Retina (tissue), 1 donor: ENCODE measurements at places on chromosomes 16 and 17.

GRCh38 chr16:2664574-2664982 is 17.7 kb upstream of the KCTD5 start:
- no peak for DNase-seq

DNA sequence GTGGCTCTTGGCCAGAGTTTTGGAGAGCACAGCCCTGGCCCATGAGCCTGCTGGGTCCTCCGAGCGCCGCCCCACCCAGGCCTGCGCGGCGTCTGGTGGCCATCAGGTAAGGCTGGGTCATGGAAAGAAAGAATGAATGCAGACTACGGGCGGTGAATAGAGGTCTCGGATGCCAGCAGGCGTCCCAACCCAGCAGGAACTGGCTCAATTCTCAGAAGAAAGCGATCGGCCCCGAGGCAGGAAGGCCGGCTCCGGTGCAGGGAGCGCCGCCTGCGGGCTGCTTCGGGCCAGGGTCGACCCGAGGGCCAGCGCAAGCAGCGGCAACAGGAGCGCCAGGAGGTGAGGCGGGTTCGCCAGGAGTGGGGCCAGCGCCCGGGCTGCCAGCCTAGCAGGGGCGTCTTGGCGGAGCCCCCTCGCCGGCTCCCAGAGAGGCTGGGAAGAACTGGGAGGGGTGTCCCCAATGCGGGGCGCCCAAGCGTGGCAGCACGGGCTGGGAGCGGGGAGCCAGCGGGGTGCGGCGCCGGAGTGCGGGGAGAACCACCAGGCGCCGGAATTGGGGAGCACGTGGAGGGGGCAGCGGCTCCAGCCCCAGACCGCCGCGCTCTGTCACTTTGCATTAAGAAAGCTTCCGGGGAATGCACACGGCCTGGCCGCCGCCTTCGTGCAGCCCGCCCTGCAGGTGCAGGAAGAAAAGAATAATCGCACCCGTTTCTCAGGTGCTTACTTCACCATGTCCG is 7.1 kb upstream of the TMC5 start:
- peak; percentile 82 for DNase-seq

GRCh38 chr16:71965223-71965622 is 35.0 kb downstream of the PKD1L3 start:
- no peak for DNase-seq

- DNase-seq, result peak; percentile 67
Observed at GRCh38 chr17:73625991-73626673, 18.1 kb downstream of the SDK2 start.

GRCh38 chr17:72576289-72576759 is 455.5 kb downstream of the SOX9 start:
- peak; percentile 82 for DNase-seq

DNA sequence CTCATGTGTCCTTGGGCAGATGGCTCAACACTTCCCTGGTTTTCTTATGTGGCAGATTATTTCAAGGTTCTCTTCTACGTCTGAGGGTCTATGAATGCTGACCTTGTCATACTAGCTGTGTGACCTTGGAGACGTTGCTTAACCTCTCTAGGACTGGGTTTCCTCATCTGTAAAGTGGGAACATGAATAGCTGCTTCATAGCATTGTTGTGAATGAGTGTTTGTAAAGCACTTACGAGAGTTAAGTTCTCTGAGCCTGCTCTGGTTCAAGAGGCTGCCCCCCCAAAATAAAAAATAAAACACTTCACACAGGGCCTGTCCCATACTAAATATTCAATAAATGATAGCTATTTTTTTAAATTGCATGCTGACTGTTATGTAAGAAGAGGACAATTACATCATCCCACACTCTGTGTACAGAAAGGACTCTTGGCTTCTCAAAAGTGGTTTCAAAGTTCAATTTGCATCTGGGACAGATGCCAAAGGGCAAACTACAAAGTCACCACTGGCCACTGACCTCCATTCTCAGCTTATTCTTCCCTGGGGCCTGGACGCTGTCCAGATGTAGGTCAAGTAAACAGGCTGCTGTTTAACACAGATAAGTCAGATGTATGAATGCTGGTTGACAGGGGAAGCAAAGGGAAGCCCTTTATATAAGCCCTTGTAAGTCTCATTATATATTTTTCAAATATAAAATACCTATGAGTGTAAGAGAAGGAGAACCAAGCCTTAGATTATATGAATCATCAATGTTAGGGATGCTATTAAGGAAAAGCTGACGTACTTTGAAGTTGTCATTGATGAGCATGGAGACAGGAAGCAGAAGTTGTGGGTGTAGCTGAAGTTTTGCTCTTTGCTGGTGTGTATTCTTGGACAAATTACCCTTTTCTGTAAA is 15.4 kb upstream of the NDEL1 start:
- DNase-seq, result no peak

DNA sequence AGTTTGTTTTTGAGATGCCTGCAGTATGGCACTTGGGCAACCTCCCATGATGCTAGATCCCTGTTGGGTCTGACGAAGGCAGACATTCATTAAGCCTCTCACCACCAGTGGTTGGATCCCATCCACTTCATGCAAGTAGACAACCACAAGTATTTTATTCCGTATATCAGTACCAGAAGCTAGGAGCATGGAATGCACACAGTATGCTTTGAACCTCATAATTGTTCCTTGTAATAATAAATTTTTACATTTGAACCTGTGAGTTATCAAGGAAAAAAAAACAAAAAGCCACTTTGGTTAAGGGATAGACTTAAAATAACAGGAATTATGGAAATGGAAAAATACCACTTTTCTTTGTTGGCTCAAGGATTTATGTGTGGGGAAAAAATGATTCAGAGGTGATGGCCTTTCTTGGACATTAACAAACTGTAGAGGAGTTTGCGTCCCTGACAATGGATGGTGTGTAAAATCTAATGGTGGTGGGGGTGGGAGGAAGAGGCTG is 107.1 kb upstream of the KCNJ16 start:
- DNase-seq, result no peak

- peak; percentile 61 for DNase-seq
Observed at GRCh38 chr17:44749076-44749979, 9.5 kb upstream of the ADAM11 start.

GRCh38 chr17:13822700-13823099 is 221.0 kb upstream of the HS3ST3A1 start:
- peak; percentile 11 for DNase-seq

GRCh38 chr17:77493238-77493820 is 352.6 kb downstream of the SEC14L1 start:
- DNase-seq, result no peak

DNA sequence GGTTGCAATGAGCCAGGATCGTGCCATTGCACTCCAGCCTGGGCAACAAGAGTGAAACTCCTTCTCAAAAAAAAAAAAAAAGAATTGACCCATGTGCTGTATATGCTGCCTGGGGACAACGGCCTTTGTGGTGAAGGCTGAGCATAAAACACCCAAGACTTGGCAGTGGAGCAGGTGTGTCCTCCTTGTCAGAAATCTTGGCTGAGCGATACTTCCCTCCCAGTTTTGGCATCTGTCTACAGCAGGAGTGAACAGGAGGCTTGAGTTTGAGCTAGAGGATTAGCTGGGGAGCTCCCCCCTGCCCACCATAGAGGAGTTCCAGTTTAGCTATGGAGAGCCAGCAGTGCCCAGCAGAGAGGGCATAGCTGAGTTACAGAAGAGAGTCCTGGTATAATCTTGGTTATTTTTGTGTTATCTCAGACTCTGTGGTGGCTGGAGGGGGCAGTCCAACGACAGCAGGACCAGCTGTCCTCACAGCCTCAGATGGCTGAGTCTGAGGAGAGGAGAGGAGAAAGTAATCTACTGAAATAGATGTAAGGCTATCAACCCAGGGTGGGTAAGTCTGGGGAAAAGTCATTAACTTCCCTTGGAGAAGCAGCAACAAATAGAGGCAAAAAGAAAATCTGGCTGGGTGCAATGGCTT is 18.4 kb downstream of the SP2 start:
- no peak for DNase-seq

DNA sequence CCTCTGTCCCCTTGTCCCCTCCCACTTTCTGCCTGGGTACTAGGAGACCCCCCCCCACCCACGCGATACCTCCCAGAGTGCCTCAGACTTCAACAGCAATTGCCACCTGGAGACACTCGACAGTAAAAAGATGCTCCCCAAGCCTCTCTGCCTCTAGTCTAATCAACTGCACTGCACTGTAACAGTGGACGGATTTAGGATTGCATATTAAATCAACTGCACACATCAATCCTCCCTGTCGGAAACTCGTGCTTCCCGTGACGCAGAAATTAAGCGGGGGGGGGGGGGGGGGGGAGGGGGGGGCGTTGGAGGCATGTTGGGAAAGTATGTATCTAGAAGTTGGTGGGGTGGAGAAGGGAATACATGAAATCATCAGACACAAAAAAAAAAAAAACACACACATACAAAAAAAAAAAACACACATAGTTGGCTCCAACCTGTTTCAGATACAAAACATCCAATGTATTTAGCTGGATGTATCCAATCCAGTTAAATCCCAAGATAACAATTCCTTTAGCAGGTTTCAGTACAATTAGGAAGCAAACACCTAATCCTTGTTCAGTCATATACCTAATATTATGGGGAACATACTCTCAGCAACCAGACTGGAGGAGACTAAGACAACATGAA is 29.7 kb downstream of the FAM222B start:
- DNase-seq, result no peak
